ENCODE measurements at places on chromosomes 16 and 17. TPM values are rescaled to one million over a fixed set of nuclear protein-coding genes. Genes with fewer than 3 reads are reported as not detected.
A peak's percentile ranks its signal among the peaks of the same experiment; 100 is the strongest.

- DNase-seq: no peak
Measured at GRCh38 chr17:81502471-81503017, 10.1 kb downstream of the ACTG1 start.

DNA sequence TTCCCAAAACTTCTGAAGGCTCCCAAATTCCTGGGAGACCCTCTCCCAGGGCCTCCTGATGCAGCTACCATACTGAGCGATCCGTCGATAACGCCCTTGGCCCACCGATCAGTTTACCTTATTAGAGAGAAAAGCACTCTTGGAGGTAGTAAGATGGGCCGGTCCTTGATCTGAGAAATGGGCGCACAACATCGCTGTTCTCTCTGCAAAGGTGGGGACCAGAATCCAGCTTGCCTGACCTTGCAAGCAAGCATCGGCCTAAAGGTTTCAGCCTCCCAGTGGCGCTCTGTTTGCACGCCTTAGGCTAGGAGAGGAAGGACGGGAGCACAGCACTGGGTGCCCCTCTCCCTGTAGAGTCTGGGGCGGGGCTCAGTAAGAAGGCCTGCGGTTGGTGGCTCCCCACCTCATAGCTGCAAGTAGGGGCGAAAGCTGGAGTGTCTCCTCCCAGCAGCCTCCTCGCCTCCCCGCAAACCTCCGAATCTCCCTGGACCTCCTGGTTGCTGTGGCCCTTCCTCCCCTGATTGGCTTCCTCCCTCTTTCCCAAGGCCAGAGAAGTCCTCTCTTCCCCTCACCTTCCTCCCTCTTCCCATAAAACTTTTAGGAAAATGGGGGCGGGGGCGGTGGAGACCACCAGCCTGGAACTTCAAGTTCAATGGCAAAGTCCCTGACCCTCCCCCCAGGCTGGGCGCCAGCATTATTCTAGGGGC is at the start of gene PRAC1:
Gene PRAC1 (minus strand): TSS at position 318 of the 707 bp plus-strand sequence. CDS start 126 bp downstream, at position 192.
- DNase-seq: no peak

DNA sequence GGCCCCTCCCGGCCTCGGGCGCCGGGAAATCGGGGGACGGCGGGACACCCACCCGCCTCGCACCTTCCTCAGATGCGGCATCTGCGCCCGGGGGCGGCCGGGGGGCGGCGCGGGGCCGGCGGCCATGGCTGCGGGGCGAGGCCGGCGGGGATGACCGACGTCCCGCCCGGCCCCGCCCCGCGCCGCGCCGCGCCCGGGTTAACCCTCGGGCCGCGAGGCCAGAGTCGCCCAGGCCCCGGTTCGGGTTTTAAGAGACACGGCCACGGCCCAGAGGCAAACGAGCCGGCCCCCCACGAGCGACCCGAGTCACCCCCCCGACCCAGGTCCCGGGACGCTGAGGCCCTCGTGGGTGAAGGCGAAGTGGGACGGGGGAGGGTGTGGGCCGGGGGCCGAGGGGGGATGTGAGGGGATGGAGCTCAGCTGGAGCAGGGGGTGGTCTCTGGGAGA is at the start of gene RGS11:
Gene RGS11 (minus strand): TSS at position 159 of the 447 bp plus-strand sequence. CDS start 33 bp downstream, at position 126.
- DNase-seq: no peak

GRCh38 chr17:80272366-80272765 is 11.7 kb downstream of the RNF213 start:
- DNase-seq: no peak

Gene ZPBP2
- total RNA-seq: not detected

DNA sequence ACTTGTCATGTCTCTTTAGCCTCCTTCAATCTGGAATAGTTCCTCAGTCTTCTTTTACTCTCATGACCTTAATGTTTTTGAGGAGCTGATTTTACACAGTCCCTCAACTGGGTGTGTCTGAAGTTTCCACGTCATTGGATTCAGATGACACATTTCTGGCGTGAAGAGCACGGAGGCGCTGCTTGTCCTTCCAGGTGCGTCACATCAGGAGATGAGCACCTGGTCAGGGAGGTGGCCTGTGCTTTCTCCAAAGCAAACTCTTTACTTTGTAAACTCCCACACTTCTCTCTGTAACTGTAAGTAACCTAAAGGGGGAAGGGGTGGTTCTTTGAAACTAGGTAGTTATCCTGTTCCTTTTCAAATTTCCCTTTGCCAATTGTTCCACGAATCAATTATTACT is 52.5 kb upstream of the MNT start:
- no peak for DNase-seq

DNA sequence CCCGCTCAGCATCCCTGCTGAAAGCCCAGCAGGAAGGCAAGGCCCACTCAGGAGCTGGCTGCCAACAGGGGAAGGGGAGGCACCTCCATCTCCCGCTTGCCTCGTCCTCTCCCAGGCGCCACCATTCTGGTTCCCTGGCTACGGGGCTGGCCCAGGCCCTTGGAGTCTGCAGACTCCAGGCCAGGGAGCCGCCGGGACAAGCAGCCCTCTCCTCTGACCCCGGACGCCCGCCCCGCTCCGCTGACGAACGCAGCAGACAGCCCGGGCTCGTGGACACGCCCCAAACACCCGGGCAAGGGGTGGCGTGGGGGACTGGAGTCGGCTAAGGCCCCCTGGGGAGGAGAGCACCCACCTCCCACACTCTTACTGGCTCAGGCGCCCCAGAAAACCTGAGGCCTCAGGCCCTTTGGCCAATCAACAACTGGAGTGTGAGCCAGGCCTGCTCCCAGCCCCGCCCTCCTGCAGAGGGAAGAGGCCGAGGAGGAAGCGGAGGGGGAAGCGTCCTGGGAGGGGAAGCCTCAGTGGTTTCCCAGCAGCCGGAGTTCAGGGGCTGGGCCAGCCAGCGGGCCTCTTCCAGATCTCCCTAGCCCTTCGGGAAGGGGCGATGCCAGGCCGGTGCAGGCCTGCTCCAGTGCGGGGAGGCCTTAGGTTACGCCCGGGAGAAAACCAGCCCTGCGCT is 4.2 kb downstream of the MNT start:
- DNase-seq: peak; percentile 98

Gene ZFPM1
- 4.8 TPM for total RNA-seq

Measured in mesenteric fat pad (tissue), 1 donor.